ENCODE measurements at places on chromosomes 5 and 9.
A peak's percentile ranks its signal among the peaks of the same experiment; 100 is the strongest.

DNA sequence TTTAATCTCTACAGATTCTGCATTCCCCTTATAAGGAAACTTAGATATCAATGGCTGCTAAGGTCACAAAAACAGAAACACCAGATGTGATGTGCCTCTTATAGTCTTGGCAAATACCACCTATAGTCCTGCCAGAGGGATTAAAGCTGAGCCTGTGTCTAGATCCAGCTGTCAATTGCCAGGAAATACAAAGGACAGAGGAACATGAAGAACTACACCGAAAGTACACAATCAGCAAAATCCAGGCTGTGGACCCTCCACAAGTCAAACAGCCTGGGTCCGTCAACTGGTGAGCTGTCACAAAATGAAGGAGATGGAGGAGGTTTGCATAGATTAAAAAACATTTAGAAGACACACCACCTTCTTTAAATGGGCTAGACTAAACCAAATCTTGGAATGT lies 85.4 kb downstream of the KLF4 start:
- peak; percentile 93 for DNase-seq

GRCh38 chr9:8224381-8224801 lies 424.8 kb upstream of the DMAC1 start:
- DNase-seq, result peak; percentile 71

DNA sequence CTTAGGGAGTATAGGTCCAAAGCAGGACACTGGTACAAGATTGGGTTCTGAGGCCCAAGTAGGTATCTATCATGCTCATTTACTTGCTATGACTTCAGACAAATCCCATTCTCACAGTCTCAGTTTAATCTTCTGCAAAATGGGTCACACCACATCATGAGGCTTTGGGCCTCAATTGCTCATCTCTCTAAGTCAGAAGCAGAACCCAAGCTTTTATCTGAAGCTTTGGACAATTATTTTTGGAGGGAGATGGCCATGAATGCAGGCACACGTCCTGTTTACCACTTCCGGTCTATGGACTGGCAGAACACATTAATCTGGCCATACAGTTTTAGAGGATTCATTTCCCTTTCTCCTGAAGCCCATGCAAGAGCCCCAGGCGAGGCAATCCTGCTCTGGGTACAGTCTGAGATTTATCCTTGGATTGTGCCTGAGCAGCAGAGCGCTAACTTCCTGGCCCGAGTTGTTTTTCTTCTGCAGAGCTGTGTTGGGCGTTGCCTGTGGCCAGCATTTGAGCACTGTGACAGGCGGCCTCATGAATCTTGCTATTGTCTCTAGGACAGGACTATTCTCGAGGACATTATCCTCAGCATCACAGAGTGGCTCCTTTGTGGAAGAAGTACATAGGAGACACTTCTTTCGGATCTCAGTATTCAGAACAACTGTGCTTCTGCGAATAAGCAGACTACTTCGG lies 16.1 kb downstream of the SLC22A4 start:
- DNase-seq, result peak; percentile 37

- no peak for DNase-seq
Observed at GRCh38 chr5:180207593-180207992, 1.4 kb downstream of the RASGEF1C start.

GRCh38 chr5:52811067-52811749 lies 23.5 kb downstream of the ITGA1 start:
- DNase-seq, result no peak

DNA sequence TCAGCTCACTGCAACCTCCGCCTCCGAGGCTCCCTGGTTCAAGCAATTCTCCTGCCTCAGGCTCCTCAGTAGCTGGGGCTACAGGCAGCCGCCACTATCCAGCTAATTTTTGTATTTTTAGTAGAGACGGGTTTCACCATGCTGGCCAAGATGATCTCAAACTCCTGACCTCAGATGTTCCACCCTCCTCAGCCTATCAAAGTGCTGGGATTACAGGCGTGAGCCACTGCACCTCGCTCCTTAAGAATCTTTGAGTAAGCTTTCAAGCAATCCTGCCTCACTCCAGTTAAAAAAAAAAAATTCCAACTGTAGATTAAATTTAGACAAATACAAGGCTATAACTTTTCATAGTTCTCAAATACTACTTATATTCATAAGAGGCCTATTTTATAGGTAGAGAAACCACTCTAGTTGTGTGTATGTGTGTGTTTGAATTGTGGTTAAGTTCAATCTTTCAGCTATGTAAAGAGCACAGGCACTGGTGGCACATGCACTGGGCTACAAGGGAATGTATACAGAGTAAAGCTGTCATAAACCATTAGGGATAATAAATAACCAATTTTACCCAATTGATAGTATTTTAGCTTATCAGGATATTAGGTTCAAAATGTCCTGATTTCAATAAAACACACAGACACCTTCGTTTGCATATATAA lies 50.6 kb upstream of the RAPGEF6 start:
- no peak for DNase-seq

- no peak for DNase-seq
Observed at GRCh38 chr5:36374266-36374862, 72.7 kb upstream of the RANBP3L start.

DNA sequence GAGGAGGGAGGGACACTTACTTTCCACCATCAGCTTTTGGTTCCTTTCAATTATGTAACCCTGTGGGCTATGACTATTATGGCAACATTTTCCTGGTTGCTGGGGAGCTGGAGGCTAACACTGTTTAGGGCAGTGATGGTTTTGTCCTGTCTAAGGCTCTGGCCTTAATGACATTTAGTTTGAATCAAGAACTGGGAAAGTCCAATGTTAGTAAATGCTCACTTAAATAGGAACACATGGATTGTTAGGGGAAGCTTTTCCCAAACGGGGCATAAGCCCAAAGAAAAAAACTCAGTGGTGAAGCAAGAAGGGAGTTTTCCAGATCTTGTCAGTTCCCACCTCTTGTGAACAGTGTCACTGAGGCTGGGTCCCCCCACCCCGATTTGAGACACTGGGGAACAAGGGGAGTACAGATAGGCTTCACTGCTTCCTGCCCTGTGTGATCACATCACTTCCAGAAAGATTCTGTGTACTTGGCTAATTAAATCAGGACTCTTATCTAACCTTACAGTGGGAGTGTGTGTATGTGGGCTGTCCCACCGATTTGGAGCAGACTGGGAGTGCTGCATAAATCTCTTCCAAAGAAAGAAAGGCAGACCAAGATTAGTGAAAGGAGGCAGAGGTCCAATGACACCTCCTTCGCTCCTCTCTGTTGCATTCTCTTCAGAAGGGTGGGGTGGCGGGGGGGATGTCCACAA lies 206.4 kb downstream of the PTTG1 start:
- DNase-seq, result no peak

GRCh38 chr9:120934281-120934680 lies 7.7 kb upstream of the TRAF1 start:
- peak; percentile 59 for DNase-seq
